ENCODE measurements at places on chromosomes 1 and 21.

GRCh38 chr1:213464786-213465460 lies 413.9 kb downstream of the RPS6KC1 start:
- no peak for DNase-seq

GRCh38 chr1:2451741-2452140 lies 24.3 kb upstream of the PLCH2 start:
- DNase-seq: no peak

DNA sequence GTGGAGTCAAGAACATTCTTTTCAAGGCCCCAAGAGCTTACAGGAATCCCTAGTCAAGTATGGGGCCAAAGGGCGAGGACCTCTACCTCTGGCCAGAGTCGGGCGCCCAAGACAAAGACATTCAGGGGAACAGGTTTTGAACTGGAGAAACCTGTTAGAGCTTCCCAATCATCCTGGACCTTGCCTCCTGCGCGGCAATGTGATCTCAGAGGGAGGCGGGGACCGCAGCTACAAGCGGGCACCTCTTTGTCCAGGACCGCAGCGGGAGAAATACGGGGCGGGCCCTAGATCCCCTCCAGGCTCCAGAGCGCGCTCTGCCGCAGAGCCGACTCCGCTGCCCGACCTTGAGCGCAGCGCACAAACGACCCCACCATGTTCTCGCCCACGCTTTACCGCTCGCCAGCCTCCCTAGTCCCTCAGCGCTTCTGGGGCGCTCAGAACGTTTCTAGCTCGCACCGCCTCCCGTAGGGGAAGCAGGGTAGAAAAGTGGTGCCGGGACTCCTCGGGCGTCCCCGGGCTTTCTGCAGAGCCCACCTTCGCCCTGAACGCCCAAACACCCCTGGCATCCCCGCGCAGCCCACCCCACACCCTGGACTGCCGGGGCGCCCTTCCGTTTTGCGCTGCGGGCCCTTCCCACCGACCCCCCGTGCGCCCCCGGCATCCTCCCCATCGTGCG lies 28.1 kb downstream of the RABIF start:
- no peak for DNase-seq

DNA sequence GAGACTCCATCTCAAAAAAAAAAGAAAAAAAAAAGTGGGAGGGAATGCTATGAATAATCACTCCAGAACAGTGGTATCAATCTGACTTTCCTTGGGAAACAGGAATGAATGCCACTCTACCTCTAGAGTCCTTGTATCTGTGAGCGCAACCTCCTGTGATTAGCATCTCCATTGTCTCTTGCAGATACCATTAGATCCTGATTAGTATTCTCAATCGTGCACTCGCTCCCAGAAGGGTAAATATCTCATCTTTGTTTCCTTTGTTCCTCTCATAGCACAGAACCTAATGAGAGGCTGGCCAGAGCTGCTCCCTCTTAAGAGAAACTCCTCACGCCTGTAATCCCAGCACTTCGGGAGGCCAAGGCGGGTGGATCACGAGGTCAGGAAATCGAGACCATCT lies 184.4 kb upstream of the KCNK2 start:
- no peak for DNase-seq

DNA sequence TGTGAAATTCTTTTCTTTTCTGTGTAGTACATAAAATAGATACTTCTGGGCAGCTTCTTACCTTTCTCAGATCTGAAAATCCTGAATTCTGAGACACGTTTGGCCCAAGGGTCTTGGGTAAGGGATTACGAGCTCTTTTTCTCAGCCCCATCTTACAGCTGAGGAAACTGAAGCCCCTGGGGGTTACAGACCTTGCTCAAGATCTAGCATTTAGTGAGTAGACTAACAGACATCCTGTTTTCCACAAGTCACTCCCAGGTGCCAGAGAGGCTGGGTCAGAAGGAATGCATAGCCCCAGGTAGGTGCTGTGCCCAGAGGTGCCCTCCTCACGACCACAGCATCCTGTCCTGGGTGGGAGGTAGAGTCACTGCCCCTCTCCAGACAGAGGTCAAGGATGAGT lies 13.2 kb upstream of the CREG1 start:
- no peak for DNase-seq

- DNase-seq: no peak
Measured at GRCh38 chr1:100499194-100499811, 38.6 kb upstream of the GPR88 start.

DNA sequence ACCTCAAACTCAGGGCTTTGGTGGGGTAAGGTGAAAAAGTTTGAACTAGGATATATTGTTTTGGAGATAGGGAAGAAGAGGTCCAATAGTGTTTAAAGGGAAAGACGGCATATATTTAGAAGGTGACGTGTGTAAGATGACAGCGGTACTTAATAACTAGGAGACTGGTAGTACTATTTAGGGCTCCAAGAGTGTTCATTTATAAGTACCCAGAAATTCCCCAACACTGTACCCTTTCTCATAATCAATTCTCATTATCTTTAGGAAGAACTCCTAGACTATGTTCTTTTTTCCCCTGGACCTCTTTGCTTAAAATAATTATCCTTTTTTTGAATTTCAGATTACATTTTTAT lies 1.5 kb downstream of the LYPLAL1 start:
- DNase-seq: no peak

GRCh38 chr1:171173069-171173468 lies 12.0 kb upstream of the FMO2 start:
- DNase-seq: no peak

DNA sequence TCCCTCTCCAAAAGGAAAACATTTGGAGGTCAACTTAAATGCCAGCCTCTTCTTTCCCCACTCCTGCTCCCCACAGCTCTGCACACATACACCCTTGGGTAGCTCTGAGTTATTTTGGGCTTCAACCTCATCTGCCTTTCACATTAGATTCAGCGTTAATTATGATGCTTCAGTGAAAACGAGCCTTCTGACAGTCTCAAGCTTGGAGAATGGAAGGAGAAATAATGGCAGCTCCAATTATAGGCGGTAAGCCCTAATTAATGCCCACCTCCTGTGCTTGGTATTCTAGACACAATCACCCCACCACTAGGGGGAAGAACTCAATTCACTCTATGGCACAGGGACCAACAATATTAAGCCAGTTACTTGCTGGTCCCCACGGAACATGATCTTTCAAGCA lies 397.9 kb downstream of the BRINP2 start:
- DNase-seq: no peak

- peak; percentile 82 for DNase-seq
Measured at GRCh38 chr1:39098546-39099250, 72.5 kb downstream of the NDUFS5 start.

DNA sequence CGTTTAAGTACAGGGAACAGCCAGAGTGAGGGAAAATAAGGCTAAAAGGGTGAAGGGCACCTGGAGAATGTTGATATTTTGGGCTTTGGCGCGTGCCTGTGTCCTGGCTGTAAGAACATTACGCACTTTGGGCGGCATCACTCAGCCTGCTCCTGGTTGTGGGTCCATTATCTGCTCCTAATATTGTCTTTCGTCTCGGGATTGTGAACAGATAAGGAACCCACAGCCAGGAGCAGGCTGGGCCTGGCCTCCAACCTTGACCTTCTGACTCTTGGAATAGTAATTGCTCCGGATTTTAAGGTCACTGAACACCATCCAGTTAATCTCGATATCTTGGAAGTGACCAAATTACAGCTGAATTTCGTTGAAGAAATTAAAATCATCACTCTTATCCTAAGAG lies 61.9 kb downstream of the TCP10L start:
- no peak for DNase-seq

DNA sequence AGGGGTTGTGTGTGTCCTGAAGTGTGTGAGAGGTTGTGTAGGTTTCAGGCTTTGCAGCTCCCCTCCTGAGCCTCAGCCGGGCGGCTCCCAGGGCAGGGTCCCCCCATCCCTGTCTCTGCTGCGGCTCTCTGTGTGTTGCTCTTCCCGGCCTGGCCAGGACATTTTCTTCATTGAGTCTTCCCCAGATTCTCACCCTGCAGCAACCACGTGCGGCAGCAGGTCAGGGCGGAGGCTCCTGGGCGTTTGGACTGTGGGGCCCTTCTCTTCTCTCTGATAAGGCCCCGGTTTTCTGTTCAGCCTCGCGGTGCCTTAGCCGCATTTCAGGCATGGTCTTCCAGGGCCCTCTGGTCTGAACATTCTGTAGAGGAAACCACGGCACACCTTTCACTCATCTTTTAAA lies 1.8 kb upstream of the TCP10L start:
- DNase-seq: no peak

DNA sequence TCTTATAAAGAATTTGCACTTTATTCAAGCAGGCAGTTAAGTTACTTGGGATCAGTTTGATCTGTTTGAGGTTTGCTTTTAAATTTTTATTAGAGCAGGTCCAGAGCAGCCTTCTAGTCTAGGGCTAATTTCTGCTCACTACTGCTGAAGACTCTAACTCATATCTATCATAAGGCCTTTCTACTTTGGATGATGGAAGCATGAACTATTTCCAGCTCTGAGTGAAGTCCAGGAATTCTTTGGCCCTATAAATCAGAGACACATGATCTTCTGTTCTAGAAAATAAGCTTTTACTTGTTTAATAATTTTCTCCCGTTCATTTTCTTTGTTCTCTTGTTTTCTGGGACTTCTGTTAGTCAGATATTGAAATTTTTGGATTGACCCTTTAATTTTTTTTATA lies 14.7 kb downstream of the NIBAN1 start:
- DNase-seq: no peak

- DNase-seq: no peak
Measured at GRCh38 chr1:228405979-228406228, 731 bp downstream of the TRIM11 start.

GRCh38 chr1:7469255-7469938 lies 301.7 kb upstream of the VAMP3 start:
- DNase-seq: no peak

- DNase-seq: no peak
Measured at GRCh38 chr1:117413412-117413811, 46.2 kb downstream of the MAN1A2 start.

GRCh38 chr1:80202118-80202517 lies 1195.6 kb upstream of the ADGRL4 start:
- no peak for DNase-seq

- DNase-seq: no peak
Measured at GRCh38 chr1:185388346-185388745, 71.3 kb upstream of the IVNS1ABP start.

GRCh38 chr1:41151846-41152245 lies 90.3 kb downstream of the SCMH1 start:
- no peak for DNase-seq

DNA sequence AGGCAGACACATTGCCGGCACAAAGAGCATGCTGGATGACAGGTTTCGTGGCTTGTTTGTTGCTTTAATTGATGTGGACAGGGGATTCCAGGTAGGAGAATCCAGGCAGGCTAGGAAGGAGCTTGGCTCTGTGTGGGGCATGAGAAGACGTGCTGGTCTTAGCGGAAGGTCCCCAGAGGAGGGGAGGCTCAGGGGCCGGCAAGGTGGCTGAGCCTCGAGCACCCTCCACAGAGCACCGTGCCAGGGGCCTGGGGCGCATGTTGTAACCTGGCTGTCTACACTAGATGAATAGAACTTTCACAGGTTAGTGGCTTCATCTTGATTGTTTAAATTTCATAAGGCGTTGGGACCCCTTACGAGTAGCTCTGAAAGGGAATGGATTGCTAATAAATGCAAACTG lies 223.1 kb downstream of the CAMTA1 start:
- DNase-seq: no peak

DNA sequence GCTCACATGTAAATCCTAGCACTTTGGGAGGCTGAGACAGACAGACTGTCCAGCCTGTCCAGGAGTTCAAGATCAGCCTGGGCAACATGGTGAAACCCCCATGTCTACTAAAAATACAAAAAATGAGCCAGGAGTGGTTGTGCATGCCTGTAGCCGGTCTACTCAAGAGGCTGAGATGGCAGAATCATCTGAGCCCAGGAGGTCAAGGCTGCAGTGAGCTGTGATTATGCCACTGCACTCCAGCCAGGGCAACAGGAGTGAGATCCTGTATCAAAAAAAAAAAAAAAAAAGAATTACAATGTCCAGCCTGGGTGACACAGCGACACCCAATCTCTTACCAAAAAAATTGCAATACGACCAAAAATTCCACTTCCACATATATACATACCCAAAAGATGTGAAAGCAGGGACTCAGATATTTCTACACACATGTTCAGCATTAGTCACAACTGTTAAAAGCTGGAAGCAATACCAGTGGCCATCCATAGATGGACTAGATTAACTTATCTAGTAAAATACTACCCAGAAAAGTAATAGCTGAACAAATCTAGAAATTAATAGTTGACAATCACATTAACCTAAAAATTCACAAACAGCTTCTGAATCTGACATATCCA lies 49.2 kb downstream of the ASH1L start:
- no peak for DNase-seq

GRCh38 chr1:185284533-185285276 lies 32.3 kb downstream of the IVNS1ABP start:
- no peak for DNase-seq

- no peak for DNase-seq
Measured at GRCh38 chr1:84773195-84773594, 82.9 kb upstream of the SSX2IP start.

DNA sequence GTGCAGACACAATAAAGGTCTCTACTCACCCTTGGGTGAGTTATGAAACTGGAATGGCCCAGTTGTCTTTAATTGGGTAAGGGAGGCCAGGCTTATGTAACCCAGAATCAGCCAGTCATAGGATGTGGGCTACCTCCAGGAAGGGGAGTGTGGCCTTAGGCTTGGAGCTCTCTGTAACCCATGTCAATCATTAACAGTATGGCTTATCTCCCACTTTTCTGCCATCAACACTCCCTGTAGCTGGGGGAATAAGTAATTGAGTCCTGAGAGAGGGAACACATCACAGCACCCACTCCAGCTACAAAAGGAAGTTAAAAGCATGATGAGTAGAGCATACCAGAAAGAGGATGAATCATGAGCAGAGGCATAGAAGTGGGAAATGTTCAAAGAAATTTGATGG lies 327.0 kb upstream of the DUSP10 start:
- no peak for DNase-seq

DNA sequence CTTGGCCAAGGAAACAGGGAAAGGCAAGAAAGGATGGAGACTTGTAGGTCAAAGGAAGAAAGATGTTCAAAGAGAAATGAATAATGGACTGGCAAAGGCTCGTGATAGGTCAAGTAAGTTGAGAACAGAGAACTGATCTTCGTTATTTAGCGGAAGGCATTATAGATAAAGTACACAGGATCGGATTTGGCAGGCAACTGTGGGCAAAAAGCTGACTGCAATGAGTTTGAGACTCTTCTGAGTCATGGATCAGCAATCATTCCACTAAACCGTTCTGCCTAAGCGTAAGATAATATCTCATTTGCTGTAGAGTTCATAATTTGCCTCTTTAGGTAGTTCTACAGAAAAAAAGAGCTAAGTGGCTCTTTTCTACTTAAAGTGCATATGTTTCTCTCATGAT lies 34.1 kb downstream of the KRTAP21-3 start:
- DNase-seq: no peak

- DNase-seq: no peak
Measured at GRCh38 chr1:162388615-162389014, 7.1 kb downstream of the C1orf226 start.
